T-helper 1 cell (primary cell): ENCODE measurements at places on chromosomes 11 and 22.
A peak's percentile ranks its signal among the peaks of the same experiment; 100 is the strongest.

GRCh38 chr11:77179681-77180080, 51.6 kb downstream of the MYO7A start:
- no peak for DNase-seq

- DNase-seq = no peak
Observed at GRCh38 chr11:126791446-126791845, 209.1 kb downstream of the KIRREL3 start.

GRCh38 chr22:31436132-31436531, 36.7 kb downstream of the DRG1 start:
- no peak for DNase-seq

DNA sequence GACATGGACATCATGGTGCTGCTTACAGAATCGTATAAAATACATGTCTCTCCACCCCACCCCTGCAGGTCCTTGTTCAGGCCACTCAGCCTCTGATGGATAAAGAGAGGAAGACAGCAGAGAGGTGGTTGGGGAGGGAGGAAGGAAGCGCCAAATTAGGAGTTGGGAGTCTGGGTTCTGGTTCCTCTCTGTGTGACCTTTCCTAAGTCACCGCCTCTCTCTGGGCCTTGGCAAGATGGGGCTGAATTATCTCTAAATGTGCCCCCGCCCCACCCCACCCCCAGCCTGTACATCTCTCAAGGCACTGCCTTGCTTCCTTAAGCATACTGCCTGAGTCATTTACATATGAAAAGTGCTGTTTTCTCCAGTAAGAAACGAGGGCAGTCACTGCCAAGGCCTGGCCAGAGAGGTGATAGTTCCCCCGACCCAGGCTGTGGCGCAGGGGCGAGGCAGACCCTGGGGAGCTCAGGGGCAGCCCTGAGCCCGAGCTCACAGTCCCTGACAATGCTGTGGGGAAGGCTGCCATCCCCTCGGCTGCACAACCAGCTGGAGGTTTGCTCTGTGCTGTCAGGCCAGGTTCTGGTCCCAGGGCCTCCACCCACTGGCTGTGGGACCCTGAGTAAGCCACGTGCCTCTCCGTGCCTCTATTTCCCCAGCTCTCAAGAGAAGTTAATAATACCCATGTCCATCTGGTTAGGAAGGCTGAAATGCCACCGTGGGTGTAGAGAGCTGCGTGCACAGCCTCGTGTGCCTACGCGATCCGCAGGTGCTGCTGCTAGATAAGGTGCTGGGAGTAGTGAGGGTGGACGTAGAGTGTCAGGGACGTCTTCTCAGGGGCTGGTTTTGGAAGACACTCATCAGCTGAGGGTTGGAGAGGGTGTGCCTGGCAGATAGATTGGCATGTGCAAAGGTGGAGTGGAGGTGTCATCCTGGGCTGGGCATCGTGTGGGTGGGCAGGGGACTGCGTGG, 55.3 kb downstream of the CACNA1I start:
- no peak for DNase-seq

DNA sequence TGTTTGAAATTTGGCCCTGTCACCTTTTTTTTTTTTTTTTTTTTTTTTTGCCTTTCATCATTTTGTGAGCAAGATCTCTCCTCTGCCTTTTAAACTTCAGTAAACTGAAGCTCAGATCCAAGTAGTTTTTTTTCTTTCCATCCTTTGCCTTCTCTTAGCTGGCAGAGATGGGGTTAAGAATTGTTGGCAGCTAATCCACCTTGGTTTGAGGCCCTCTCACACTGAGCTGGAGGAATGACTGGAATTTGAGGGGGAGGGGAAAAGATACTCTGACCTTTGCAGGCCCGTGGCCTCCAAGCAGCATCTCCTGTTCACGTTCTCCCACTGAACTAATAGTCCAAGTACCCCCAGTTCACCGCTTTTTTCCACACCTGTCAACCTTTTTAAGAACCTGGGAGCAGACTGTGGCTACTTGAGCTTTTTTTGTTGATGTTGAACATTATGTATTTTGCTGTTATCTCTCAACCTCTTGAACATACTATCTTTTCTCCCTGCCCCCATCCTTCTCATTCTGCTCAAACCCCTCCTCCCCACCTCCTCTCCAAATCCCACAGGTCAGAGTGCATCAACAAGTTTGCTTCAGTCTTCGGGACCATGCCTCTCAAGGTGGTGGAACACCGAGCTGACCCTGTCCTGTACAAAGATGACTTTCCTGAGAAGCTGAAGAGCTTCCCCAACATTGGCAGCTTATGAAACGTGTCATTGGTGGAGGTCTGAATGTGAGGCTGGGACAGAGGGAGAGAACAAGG, 66.2 kb downstream of the ALX4 start:
- no peak for DNase-seq

- DNase-seq = no peak
Observed at GRCh38 chr22:45073064-45073463, 63.3 kb upstream of the PHF21B start.

DNA sequence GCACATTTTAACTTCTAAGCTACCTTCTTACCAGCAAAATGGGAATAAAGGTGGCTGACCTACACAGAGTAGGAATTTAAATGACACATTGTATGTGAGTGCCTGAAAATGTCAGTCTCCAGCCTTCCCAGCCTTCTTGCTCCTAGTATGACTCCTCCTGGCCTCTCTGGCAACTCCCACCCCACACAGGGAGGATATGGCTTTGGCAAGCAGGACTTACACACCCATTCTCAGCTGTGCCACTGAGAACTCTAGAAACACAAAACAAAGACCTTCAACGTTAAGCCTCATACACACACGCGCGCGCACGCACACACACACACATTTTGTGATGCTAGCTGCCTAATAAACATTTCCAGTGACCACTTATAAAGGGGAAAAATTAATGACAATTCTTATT, 65.8 kb downstream of the PACSIN2 start:
- DNase-seq = no peak

DNA sequence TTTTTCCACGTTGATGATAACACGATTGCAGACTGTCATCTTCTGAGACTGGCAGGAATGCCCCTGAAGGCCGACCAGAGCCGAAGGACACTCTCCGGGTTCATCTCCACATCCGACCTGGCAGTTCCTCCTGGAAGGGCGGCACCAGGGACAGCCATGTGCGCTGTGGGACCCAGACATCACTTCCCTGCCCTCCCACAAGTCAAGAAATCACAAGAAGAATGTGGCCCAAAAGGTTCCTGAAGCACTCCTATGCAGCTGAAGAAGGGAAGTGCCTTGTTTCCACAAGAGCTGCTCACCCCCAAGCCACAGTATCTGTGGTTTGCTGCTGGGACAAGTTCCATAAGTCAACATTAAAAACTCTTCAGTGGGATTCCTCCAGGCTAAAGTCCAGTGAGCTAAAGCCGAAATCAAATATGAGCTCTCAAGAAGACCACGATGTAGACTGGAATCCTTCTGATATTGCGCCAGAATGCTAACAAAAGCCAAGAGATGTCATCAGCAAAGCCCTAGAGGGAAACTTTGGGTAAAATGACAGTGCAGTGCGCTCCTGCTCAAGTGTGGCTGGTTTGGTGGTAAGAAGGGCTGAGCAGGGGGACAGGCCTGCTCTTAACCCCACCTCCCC, 21.2 kb downstream of the PACSIN2 start:
- no peak for DNase-seq

DNA sequence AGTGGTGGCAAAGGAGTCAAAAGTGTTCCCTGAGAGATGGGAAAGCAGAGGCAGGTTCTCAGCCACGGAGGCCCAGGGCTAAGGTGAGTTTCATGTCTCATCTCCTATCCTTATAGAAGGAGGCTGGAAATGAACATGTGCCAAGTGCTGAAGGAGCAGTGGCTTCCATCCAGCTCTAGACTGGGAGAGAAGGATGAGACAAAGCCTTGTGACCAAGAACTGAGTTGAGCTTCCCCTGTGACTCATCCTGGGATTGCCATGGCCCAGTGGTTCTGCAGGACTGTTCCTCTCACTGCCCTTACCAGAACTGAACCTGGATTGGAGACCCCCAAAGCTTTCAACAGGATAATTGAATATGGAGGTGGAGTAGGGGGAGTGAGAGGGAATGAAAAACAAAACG, 16.7 kb upstream of the OR9Q1 start:
- no peak for DNase-seq

DNA sequence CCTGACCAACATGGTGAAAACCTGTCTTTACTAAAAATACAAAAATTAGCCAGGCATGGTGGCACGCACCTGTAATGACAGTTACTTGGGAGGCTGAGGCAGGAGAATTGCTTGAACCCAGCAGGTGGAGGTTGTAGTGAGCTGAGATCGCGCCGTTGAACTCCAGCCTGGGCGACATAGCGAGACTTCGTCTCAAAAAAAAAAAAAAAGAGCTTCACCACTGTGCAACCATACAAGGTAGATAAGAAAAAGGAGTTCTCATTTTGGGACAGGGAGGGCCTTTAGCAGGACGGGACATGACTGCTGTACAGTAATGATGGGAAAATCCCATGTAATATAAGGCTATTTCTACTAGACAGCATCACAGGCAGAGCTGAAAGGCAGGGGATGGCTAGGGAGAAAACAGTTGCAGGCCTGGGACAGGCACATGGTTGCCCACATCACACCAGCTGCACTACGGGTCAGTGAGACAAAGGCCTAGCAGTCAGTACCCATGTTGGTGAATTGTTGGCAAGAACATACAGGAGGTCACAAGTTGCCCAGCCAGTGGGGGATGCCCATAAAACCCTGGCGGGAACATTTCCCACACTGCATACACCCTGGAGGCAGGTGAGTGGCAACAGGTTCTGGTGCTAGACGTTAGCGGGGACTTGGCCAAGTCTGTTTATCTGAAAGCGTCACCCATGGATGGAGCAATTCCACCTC, 5.4 kb downstream of the TANGO2 start:
- DNase-seq = no peak

DNA sequence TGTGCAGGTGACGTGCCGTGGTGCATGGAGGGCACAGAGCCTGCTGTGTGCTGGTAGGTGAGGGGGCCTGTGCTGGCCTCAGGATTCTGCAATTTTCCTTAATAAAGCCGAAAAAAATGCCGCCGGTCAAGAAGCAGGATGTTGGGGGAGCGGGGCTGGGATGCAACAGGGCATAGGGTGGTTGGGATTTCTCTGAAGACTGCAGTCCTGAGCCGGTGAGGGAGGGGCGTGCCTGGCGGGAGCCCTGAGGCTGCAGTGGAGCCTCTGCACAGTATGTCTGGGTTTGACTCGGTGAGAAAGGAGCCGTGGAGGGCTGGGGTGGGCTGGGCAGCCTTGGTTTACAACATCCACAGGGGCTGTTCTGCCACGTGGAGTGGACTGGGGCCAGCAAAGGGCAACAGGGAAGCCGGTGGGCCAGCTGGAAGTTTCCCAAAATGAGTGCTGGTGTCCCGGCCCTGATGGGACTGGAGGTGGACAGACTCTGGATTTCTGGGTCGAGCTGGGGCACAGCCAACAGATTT, 1.3 kb downstream of the CDHR5 start:
- DNase-seq = no peak

GRCh38 chr11:82976786-82977185, 75.2 kb downstream of the DDIAS start:
- DNase-seq = no peak

GRCh38 chr11:65040847-65041622, at the start of gene SAC3D1:
SAC3D1 (plus strand) TSS chr11:65041210; CDS start chr11:65041293, 83 bp downstream.
- peak; percentile 97 for DNase-seq

DNA sequence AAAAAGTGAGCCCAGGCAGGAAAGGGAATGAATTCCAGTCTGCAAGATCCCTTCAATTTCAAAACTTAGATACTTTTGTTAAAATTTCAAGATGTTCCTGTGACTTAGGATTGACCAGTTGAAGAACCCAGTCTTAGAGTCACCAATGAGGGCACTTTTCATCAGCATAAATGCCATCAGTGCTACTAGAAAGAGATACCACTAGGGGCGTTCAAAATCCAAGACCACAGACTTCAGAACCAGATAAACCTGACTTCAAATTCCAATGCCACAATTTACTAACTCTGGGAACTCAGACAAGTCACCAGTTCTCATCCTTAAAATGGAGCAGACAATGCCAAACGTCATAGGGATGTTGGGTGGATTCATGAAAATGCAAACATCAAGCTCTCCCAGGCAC, 523.2 kb downstream of the BUD13 start:
- DNase-seq = no peak

- no peak for DNase-seq
Observed at GRCh38 chr22:40249286-40249685, 71.6 kb downstream of the TNRC6B start.

DNA sequence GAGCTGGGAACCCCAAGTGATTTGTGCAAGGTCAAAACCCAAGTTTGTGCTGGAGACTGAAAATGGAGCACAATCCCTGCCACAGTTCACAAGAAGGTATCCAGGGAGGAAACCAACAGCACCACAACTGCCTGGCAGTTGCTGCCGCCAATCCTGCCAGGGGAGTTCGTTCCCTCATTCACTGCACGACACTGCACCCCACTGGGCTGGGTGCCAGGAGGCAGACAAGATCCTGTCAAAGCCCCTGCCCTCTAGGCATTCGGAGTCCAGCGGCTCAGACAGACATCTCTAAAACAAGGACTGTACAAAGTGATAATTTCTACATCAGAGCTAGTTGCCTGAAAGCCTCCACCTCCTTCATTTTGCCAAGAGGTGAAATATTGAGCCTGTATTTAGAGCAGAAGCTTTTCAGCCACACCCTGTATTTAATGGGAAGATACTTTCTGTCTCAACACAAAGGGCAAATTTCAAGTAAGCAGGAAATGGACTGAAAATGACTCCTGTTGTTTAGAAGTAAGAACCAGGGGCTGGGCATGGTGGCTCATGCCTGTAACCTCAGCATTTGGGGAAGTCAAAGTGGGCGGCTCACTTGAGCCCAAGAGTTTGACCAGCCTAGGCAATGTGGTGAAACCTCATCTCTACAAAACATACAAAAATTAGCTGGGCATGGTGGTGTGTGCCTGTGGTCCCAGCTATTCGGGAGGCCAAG, 277.4 kb upstream of the NARS2 start:
- DNase-seq = no peak

GRCh38 chr11:24793479-24793878, 296.6 kb downstream of the LUZP2 start:
- DNase-seq = no peak

DNA sequence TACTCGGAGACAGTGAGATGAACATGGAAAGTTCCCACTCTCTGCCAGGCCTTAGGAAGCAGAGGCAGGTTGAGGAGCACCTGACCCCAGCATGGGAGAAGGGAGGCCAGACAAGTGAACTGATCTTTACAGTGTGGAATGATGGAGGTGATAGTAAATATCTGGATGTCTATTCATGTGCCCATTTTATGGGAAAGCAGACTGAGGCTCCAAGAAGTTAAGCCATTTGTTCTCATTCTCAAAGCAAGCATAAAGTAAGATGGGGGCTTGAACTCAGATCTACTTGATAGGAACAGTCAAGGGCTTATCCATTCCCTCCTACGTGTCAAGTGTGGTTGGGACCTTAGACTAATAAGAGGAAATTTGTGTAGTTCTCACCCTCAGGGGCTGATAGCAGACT, 461.5 kb downstream of the MN1 start:
- no peak for DNase-seq
